ENCODE measurements at places on chromosomes 11 and 22.

GRCh38 chr22:20456064-20456721 lies 18.6 kb upstream of the SCARF2 start:
- H3K4me3 ChIP-seq, result no peak overlapping the region
- H3K27me3 ChIP-seq, result no peaks in the 10 kb centered on the region
- DNase-seq, result peak; percentile 86
- peaks cover 5% of the 10 kb centered on the region for H3K4me1 ChIP-seq

GRCh38 chr11:62340269-62340901 lies 3.1 kb downstream of the ASRGL1 start:
- H3K4me3 ChIP-seq, result no peak overlapping the region
- peak; percentile 45 for DNase-seq
- H3K36me3 ChIP-seq, result no peaks in the 10 kb centered on the region

- H3K27me3 ChIP-seq, result no peaks in the 10 kb centered on the region
- H3K4me1 ChIP-seq, result no peaks in the 10 kb centered on the region
- DNase-seq, result no peak
Observed at GRCh38 chr11:81246941-81247340, 1486.7 kb downstream of the FAM181B start.

DNA sequence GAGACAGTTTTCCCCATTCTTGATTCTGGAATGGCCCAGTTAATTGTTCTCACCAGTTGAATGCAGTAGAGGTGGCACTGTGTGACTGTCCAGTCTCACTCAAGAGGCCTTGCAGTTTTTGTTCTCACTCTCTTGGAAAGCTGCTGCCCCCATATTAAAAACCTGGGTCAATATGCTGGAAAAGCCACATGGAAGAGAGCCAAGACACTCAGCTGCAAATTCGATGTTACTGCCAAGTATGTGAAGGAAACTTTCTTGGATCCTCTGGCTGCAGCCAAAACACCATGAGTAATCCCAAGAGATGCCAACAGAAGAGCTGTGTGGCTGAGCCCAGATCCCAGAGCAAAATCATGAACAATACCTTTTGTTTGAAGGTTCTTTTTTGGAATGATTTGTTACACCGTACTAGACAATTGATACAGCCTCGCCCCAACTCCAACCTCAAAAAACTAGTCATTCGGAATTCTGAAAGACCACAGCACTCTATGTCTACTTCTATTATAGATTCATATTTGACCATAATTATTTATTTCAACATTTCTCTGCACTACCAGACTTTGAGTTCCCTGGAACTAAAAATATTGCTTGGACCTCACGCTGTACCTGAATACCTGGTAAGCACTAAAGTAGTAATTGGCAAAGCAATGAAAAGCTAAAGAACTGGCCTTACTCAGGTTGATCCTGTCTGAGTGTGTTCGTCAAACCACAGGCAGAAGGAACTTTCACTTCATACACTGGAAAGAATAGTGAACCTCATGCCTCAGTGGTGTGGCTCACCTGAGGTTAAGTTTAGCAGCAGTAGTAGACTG lies 378.8 kb downstream of the ETS1 start:
- peak overlapping the region; percentile 52 for H3K27ac ChIP-seq
- peak; percentile 93 for DNase-seq
- no peaks in the 10 kb centered on the region for H3K27me3 ChIP-seq
- H3K4me1 ChIP-seq, result peaks cover 5% of the 10 kb centered on the region

DNA sequence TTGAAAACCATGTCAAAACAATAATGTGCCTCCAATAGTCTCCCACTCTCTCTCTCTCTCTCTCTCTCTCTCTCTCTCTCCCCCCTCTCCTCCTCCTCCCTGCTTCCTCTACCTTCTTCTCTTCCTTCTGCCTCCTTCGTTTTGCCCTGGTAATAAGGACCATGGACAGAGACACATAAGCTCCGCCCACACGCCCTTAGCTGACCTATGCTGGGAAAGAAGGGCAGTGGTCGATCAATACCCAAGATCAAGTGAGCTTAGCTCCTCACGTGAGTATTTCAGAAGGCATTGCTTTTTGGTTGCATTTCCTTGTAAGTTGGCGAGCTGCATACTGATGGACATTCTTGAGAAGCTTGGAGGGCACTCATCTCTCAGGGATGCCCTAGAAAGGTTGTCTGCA lies 194.8 kb downstream of the MIAT start:
- no peaks in the 10 kb centered on the region for H3K4me1 ChIP-seq
- H3K4me3 ChIP-seq, result no peak overlapping the region
- H3K27me3 ChIP-seq, result peaks cover 35% of the 10 kb centered on the region
- no peaks in the 10 kb centered on the region for H3K36me3 ChIP-seq

DNA sequence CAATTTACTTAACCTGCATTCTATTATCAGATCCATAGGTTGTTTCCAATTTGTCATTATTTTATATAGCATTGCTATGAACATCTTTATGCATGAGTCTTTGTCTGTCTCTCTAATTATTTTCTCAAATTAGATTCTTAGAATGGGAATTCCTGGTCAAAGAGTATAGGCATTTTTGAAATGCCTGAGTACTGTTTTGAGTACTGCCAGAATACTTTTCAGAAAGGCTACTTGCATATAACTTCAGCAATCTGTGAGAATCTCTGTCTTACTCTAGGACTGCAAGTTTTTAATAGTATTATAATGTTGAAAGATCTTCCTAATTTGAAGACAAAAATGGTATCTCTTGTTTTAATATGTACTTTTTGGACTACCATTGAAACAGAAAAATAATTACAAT lies 56.6 kb downstream of the KCNC1 start:
- peak; percentile 29 for DNase-seq
- peaks cover 19% of the 10 kb centered on the region for H3K4me1 ChIP-seq
- H3K27me3 ChIP-seq, result no peaks in the 10 kb centered on the region

GRCh38 chr11:28756977-28757376 lies 648.8 kb downstream of the METTL15 start:
- peaks cover 10% of the 10 kb centered on the region for H3K4me1 ChIP-seq
- no peaks in the 10 kb centered on the region for H3K36me3 ChIP-seq
- peak overlapping the region; percentile 96 for H3K27ac ChIP-seq
- H3K4me3 ChIP-seq, result no peak overlapping the region
- DNase-seq, result peak; percentile 89
- no peaks in the 10 kb centered on the region for H3K27me3 ChIP-seq

GRCh38 chr11:441418-442274 lies at the start of gene ANO9:
Gene ANO9, minus strand, starts transcription at chr11:442011. Its CDS starts 85 bp downstream, at chr11:441926.
- H3K36me3 ChIP-seq, result no peaks in the 10 kb centered on the region
- H3K27ac ChIP-seq, result no peak within 1 kb of the TSS
- no peak within 1 kb of the TSS for H3K4me3 ChIP-seq
- DNase-seq, result no peak

DNA sequence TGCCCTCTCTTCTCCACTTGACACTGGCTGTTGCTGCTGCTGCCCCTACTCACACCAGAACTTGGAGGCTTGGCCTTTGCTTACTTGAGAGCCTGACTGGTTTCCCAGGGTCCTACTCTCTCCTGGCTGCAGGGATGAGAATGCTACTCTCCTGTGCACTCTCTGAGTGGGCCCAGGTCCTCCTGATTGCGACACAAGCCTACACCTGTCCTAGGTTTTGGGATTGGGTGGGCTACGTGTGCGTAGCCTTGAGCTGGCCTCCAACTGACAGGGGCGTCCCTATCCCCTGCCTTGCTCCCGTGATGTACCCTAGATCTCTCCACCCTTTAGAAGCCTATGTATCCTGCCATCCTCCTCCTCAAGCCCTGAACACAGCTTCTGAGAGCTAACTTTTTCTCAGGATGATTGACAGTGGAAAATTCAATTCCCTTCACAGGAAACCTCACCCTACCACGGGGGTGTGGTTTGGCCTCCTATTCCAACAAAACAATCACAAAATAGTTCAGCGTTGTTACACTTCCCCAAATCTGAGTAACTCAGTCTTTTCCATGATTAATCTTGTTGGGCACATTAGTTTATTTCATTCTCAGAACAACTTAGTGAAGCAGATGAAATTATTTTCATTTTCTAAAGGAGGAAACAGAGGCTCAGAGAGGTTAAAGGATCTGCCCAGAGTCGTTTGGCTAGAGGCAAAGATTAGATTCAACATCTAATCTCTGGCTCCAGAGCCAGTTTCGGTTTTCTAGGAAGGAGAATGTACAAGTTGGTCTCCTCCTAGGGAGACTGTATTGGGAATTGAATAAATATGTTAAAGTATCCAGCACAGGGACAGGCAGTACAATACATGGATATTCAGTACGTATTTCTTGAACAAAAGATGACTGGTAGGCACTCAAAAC lies 17.6 kb upstream of the AMOTL1 start:
- DNase-seq, result no peak
- no peak overlapping the region for H3K4me3 ChIP-seq
- no peaks in the 10 kb centered on the region for H3K27me3 ChIP-seq
- no peak overlapping the region for H3K27ac ChIP-seq

DNA sequence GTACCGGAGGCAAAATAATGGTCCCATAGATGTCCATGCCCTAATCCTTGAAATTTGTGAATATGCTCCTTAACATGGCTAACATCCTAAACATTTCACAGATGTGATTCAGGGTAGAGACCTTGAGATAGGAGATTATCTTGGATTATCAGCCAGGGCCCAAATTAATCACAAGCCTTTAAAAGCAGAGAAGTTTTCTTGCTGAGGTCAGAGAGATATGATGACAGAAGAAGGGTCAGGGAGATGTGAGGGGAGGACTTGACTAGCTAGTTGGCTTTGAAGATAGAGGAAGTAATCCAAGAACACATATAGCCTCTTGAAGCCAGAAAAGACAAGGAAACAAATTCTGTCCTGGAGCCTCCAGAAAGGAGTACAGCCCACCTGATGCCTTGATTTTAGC lies 19.1 kb upstream of the FDX1 start:
- no peak overlapping the region for H3K4me3 ChIP-seq
- no peaks in the 10 kb centered on the region for H3K27me3 ChIP-seq
- H3K27ac ChIP-seq, result no peak overlapping the region
- H3K36me3 ChIP-seq, result no peaks in the 10 kb centered on the region

DNA sequence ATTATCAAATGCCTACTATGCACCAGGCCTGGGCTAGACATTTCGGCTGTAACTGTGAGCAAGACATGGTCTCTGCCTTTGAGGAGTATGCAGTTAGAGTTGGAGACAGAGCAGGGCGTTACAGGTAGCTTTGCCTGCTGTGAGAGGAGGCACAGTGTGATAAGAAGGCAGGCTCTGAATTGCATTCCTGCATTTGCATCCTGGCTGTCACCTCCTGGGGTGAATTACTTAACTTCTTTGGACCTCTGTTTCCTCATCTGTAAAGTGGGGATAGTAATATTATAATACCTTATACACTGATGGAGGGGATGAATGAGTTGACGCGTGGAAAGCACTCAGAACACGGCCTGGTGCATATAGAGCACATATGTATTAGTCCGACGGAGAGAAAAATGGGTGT lies 118.1 kb upstream of the ARHGAP20 start:
- no peak overlapping the region for H3K4me3 ChIP-seq
- no peaks in the 10 kb centered on the region for H3K27me3 ChIP-seq
- H3K27ac ChIP-seq, result no peak overlapping the region
- DNase-seq, result no peak
- H3K36me3 ChIP-seq, result no peaks in the 10 kb centered on the region
- peaks cover 5% of the 10 kb centered on the region for H3K4me1 ChIP-seq

DNA sequence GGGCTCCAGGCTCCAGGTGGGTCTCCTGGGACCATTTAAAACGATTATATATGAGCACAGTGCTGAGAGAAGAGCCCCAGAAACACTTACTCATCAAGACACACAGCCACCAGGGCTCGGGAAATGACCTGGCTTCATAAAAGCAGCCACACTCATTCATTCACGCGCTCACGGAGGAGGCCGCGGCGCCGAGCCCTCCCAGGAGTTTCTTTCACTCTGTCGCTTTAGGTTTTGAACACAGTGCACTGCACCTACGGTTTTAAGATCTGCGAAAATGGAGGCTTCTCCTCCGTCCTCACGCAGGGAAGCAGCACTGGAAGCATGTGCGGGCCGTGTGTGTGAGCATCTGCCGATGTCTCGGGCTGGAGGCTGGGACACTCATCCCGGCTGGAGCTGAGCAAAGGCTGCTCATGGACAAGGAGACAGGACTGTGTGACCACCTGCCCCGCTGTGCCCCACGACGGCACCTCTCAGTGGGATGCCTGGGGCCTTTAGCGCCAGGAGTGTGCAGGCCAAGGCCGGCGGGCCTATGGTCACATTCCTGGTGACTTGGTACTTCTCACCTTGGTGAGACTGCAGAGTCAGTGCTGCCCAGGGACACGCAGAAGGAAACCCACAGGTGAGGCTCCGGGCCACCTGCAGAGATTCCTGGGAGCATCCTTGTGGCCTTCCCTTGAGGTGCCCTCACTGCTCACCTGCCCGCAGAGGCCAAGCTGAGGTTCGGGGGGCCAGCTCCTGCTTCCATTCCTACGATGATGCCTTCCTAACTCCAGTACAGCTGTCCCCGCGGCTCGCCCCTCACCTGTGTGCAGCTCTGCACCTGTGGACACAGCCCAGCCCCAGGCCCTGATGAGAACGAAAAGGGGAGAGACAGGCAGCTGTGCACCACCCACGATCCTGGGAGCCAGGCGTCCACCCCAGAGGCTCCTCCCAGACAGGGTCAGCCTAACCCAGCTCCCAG lies 872.0 kb downstream of the BRD1 start:
- H3K36me3 ChIP-seq, result no peaks in the 10 kb centered on the region
- H3K27me3 ChIP-seq, result no peaks in the 10 kb centered on the region
- H3K4me3 ChIP-seq, result no peak overlapping the region
- H3K27ac ChIP-seq, result no peak overlapping the region
- DNase-seq, result no peak

DNA sequence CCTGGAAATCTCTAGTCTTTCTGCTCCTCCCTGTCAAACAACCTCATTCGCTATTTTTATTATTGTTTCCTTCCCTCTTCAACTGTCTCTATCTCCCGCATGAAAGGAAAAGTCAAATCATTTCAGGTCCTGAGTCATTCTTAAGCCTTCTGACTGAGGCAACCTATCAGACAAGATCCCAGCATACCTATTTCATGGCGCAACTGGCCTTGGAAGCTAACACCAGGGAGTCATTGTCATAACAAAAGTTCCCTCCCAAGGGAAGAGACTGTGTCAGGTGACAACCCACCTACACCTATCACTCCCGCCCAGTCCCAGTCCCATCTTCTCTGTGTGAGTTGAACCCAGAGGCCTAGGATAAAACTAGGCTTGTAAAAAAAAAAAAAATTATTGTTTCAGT lies 10.2 kb upstream of the ARHGAP42 start:
- no peak overlapping the region for H3K4me3 ChIP-seq
- H3K27me3 ChIP-seq, result no peaks in the 10 kb centered on the region
- peak; percentile 49 for DNase-seq
- H3K36me3 ChIP-seq, result no peaks in the 10 kb centered on the region

GRCh38 chr11:36037031-36037430 lies 93.2 kb downstream of the LDLRAD3 start:
- DNase-seq, result peak; percentile 43
- H3K4me3 ChIP-seq, result no peak overlapping the region
- H3K27ac ChIP-seq, result no peak overlapping the region
- no peaks in the 10 kb centered on the region for H3K27me3 ChIP-seq
- peaks cover 16% of the 10 kb centered on the region for H3K4me1 ChIP-seq
- H3K36me3 ChIP-seq, result no peaks in the 10 kb centered on the region

- no peaks in the 10 kb centered on the region for H3K27me3 ChIP-seq
- H3K4me1 ChIP-seq, result peaks cover 23% of the 10 kb centered on the region
- DNase-seq, result no peak
- H3K36me3 ChIP-seq, result no peaks in the 10 kb centered on the region
Observed at GRCh38 chr11:69965821-69966582, 112.1 kb upstream of the ANO1 start.

- H3K27me3 ChIP-seq, result no peaks in the 10 kb centered on the region
- H3K36me3 ChIP-seq, result no peaks in the 10 kb centered on the region
- DNase-seq, result peak; percentile 72
- H3K4me1 ChIP-seq, result peaks cover 11% of the 10 kb centered on the region
Observed at GRCh38 chr11:102724904-102725500, at the start of gene MMP8. Gene MMP8, minus strand, starts transcription at chr11:102724954. Its CDS starts 99 bp downstream, at chr11:102724855.

- no peaks in the 10 kb centered on the region for H3K36me3 ChIP-seq
- H3K4me1 ChIP-seq, result no peaks in the 10 kb centered on the region
- H3K27ac ChIP-seq, result no peak overlapping the region
Observed at GRCh38 chr11:114738954-114739353, 60.6 kb downstream of the NXPE2 start.

Measured in IMR-90 (cell line).